ENCODE measurements at places on chromosomes 1 and 21.

DNA sequence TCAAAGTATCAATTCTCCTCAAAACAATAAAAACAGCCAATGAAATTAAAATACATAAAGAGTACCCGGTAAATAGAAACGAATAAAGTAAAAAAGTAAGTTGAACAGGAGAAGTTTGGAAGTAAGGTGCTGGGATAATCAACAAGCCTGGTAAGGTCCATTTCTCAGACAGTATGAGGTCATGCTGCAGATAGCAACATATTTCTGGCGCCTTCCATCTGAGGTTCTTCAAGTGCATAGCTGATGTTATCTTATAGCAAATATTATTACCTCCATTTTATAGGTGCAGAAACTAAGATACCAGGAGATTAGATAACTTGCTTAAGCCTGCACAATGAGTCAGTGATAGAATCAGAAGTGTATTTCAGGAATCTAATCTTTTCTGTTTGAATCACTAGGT lies 23.7 kb upstream of the CEP350 start:
- no peak for DNase-seq

DNA sequence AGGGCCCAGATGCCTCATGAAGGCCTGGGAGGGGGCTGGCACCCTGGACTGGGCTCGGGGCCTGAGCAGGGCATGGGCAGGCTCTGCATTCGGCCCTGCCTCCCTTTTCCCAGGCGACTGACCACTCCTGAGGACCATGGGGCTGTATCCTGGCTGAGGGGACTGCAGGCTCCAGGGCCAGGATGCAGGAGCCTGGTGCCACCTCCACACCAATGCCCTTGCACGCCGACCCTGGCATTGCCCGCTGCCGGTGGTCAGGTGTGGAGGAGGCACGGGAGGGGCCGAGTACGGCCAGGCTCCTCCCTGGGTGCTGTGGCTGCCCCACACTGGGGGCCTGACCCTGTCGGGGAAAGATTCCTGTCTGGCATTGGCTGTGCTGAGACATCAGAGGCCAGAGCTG lies 128.9 kb downstream of the SIK1 start:
- no peak for DNase-seq

- DNase-seq = no peak
These were observed 59.4 kb upstream of the NEK2 start for GRCh38 chr1:211734791-211735190.

DNA sequence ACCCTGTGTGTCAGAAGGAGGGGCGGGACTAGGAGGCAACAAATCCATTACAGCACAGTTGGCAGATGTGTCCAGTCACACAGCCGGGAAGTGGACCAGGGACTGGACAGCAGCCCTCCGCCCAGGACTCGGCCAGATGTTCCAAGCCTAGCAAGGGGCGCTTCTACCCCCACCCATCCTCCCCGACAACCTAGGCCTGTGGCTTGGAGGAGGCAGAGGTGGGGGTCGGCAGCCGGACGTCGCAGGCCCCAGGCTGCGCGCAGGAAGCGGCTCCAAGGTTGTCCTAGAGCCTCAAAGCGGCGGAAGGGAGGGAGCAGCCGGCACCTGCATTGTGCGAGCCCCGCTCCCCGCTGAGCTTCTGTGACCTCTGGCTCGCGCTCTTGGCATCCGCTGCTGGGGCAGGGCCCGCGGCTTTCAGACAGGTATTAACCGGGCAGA lies 20.6 kb upstream of the MYCL start:
- no peak for DNase-seq

- DNase-seq = no peak
These were observed 96.6 kb upstream of the TNR start for GRCh38 chr1:175839779-175840669.

DNA sequence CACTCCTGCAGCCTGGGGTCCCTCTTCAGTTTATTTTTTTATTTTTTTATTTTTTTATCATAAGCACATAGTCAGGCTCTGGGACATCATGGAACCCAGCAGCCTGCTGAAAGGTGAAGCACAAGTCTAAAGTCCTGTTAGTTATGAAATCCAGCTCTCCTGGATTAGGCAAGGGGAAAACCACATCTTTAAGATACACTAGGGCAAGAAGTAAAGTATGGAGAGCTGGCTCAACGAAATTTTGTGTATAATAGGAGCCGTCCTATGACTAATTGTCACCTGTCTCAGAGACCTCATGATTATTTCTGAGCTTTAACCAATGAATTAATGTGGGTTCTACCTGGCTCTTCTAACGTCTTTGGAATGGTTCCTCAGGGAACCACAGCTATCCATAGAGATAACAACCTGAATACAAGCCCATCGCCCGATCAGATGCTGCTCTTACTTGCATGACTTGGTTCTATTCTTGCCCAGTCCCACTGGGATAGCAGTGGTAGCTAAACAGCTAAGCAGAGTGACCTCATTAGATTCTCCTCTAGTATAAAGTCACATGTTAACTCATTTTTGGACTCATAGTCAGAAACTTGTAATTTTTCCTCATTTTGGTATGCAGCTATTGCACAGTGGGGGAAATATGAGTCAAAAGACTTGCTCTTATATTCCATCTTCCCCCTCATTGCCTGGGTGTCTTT lies 122.7 kb downstream of the LMO4 start:
- no peak for DNase-seq

DNA sequence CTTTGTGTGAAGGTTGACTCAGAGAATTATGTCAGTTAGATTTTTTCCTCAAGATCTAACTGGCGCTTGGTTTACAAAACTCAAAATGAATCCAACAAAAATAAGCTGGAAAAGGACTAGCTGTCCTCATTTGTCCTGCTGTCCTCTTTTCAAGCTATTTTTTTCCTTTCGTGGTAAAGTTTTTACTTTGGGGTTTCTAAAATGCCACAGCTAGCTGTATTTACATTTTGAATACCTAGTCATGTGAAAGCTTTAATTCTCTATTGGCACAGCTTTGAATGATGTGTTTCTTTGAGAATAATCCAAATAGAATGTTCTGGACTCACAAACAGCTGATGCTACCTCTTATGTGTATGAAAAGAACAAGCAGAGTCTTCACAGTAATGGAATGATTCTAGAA lies 673.6 kb upstream of the NR5A2 start:
- no peak for DNase-seq

DNA sequence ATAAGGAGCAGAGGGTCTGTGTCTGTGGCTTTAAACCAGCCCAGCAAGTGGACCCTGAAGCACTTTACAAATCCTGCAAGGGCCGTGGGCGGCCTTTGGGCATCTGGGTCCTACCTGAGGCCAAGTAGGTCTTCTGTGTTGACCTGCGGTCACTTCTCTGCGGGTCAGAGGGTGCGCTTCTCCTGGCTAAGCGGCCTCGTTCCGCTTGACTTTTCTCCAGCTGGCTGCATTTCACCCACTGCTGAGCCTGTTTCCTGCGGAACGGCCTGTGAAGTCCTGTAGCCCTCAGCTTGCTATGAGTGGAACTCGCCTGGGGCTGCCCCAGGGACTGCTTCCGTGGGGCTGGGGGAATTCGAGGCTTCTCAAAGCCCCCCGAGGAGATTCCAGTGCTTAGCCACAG lies 43.3 kb downstream of the SLC37A1 start:
- DNase-seq = peak; percentile 45

DNA sequence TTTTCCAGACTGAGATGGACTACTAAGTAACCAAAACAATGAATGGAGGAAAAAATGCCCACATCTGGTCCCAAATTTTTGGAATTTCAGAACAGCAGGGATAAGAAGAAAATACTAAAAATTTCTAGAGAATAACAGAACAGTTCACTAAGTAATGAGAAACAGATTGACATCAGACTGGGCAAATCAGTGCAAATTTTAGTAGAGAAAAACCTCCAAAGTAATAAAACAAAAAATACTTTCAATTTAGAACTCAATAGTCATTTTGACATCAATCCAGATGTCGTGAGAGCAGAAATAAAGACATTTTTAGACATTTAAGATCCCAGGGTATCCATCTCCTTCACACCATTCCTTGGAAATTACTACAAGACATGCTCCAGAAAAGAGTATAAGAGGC lies 39.3 kb downstream of the CRP start:
- no peak for DNase-seq

DNA sequence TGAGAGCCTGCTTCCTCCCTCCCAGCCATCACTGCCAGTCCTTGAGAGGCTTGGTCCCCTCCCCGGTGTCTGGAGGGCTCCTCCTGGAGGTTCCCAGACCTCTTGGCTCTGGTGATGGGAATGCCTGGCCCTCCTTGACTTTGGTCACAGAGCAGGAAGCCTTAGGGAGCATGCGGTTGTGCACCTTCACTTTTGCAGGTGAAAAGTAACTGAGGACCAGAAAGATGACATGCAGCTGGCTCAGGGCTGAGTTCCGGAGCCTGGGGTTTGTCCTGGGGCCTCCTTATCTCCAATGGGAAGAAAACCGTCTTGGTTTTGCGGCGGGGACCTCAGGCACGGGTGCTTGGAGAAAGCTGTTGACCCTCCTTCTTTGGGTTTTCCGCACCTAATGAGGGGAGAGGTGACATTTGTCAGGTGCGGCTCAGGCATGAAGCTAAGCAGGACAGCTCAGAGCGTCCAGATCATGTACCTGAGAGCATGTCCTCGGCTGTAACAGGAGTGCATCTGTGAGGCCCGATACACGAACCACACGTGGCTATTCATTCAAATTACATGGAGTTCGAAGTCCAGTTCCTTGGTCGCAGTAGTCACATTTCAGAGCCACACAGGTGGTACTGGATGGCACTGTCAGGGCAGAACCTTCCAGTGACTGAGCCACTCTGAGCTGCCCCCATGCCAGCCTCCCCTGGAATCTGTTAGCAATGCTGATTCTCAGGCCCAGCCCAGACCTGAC lies 608 bp upstream of the MX2 start:
- DNase-seq = peak; percentile 65

DNA sequence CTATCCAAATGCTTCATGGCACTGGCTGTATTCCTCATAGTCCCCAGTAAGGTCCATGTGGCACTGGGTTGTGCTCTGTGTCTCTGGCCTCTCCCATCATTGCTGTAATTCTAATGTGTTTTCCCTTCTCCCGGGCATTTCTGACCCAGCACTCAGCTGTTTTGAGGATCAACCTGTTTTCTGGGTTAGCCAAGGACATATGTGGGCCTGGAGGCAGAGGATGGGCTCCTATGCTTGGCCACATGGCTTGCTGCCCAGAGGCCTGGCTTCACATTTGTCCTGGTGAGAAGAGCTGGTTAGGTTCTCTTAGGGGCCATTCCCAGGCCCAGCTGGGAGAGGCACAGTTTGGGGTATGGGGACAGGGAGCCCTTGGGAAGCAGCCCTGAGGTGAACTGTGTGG lies 103.1 kb downstream of the FAM78B start:
- no peak for DNase-seq

- DNase-seq = no peak
These were observed 9.9 kb upstream of the TDRD10 start for GRCh38 chr1:154492115-154492514.

- DNase-seq = no peak
These were observed 34.9 kb downstream of the VANGL1 start for GRCh38 chr1:115676498-115677181.

DNA sequence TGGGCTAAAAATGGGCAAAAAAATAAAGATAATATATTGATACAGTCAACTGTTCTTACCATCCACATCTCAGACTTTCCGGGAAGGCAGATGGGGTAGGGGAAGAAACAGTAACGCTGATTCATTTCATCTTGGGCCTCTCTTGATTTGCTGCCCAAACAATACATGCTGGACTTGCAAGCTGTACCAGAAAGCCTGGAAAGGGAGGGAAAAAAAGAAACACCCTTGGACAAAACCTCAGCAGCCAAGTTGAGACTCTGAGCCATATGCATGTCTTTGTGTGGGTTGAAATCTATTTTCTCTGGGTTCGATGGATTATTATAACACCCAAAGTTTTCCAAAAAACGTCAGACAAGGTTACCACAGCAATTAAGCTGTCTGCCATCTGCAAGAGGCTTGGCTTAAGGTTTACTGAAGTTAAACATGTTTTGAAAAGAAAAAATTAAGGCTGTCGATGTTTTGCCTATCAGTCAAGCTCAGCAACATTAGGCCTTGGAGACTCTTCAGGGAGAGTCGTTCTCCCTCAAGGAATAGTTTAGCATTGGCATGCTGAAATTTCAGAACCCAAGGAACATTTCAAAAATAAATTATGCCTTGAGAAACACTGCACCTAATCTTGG lies 71.2 kb downstream of the PSMG1 start:
- DNase-seq = no peak

GRCh38 chr1:45412899-45413298 lies 72.7 kb upstream of the MUTYH start:
- no peak for DNase-seq

- DNase-seq = no peak
These were observed 142.5 kb upstream of the MAGI3 start for GRCh38 chr1:113247782-113248181.

GRCh38 chr1:202589190-202589930 lies 120.9 kb downstream of the SYT2 start:
- DNase-seq = no peak

DNA sequence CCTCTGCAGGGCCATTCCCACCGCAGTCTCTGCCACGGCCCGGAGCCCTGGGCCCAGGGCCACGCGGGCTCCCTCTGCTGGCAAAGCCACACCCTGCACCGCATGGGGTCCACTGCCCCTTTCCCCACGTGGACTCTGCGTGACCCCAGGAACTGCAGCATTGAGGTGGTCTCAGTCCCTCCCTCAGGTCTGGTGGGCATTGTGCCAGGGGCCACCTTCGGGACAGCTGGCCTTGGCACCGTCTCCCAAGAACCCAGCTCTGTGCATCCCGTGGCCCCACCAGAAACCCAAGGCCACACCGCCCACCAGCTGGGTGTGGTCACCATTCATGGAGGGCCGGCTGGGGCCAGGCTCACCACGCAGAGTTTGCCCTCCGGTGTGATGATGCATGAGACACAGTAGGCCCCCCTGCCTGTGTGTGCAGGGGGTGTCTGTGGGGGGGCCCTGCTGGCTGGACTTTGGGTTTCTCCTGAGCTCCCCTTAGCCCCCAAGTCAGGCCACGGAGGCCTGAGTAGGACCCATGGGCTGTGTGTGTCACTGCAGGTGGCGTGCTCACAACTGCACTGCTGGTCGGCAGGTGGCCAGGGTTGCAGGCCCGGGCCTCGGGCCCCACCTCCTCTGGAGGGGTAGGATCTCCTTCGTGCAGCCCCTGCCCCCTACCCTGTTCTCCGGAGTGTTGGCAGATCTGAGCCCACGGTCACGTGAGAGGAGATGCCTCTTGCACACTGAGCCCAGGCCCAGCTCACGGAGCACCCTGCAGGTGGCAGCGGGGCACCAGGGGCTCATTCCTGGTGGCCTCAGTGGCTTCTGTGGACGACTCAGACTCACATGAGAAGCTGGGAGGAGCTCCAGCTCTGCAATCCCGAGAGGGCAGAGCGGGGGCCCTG lies 5.8 kb downstream of the VWA1 start:
- no peak for DNase-seq

Data from mesenteric fat pad (tissue), 1 donor.